ENCODE measurements at places on chromosomes 1 and 21. TPM values are rescaled to one million over a fixed set of nuclear protein-coding genes. Genes with fewer than 3 reads are reported as not detected.

- DNase-seq, result no peak
These were observed 498.0 kb downstream of the MATN1 start for GRCh38 chr1:30225357-30225756.

DNA sequence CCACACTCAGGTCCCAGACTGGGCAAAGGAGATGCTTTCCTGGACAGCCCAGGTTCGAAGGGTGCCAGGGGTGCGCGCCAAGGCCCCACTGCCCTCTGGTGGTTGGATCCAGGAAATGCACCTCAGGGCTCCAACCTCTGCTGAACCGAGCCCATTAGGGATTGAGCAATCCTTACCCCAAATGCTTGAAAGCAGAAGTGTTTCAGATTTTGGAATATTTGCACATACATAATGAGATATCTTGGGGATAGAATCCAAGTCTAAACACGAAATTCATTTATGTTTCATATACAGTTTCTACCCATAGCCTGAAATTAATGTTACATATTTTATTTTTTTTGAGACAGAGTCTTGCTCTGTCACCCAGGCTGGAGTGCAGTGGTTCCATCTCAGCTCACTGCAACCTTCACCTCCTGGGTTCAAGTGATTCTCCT, 57.4 kb downstream of the SLC9A1 start:
- DNase-seq, result peak; percentile 84

DNA sequence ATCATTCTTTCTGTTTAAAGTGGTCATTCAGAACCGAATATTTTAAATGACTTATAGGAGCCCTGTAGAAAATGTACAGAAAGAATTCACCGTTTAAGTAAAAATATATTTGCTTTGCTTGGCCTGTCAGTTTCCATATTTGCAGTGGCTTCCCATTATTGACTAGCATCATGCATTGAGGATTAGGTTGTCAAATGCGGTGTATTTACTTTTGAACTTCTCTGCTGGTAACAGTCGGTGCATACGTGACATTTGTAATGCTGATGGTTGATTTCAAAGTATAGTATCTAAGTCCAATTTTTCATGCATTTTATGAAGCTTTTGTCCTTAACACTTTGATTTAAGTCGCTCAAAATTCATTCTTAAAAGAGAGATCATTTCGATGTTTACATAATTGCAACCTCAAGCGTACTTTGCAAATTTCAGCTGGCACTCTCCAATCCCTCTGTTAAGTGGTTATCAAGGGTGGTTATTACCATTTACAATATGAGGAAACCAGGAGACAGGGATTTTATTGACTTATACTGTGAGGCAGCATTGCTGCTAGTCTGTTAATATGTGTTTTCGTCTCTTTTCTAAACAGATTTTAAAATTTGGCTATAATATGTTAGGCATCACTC, 201.6 kb downstream of the SDCCAG8 start:
- DNase-seq, result no peak

DNA sequence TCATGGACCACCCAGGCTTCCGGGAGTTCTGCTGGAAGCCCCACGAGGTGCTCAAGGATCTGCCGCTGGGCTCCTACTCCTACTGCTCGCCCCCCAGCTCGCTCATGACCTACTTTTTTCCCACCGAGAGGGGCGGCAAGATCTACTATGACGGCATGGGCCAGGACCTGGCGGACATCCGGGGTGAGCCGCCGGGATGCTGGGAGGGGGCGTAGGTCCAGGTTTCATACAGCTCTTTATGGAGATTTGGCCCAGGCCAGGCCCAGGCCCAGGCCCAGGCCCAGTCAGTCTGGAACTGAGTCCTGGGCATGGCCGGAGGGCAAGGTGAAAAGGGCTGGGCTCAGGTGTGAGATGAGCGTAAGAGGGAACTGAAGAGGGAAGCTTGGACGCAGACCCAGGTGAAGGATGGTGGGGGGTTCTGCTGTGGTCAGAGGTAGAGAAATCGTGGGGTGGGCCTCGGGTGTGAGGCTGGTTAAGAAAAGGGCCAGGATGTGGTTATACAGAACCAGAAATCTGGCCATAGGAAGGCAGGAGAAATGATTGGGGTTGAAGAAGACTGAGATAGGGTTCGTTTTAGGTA, 23.0 kb downstream of the DISP3 start:
- DNase-seq, result no peak

DNA sequence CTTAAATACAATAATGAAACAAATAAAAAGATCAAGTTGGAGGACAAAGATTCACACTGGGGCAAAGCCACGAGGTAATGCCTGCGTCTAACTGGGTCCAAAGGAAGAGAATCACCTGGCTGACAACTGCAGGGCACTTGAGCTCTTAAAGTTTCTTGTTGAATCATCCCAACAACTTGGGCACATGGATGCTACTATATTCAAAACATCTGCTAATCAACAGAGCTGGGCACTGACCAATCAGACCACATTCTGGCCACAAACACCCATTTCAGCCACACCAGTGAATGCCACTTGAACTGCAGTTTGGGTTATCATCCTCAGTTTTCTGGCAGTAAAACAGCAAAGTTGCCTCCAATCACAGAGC, 51.0 kb downstream of the ABCA4 start:
- no peak for DNase-seq

GRCh38 chr1:178962853-178963711, 62.6 kb upstream of the FAM20B start:
- no peak for DNase-seq

DNA sequence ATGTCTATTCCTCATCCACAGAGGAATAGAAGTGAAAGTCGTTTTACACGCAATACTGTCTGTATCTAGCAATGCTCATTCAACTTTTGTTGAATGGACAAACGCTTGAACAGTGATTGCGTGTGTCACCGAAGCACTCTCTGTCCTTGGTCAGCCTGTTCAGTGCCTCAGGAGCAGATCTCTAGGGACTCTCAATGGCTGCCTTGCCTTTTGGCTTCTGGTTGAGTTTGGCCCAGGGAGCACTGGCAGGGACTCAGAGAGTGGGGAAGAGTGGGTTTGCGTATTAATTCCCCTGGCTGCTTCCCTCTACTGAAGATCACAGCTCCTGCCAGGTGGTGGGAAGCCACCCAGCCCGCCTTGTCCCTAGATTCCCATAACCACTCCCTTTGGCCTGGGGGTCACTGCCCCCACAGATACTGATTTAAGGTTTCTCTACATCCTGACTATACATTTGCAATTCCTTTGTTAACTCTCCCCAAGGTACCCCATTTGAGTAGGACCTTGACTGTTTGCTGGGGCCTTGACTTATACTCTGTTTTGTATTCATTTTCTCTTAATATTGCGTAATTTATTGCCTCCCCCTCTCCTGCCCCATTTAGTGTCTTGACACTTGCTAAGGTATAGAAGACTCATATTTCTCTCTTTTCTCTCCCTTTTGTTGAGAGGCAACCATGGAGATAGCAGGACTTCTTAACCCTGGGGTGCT, 61.7 kb upstream of the USP24 start:
- no peak for DNase-seq

GRCh38 chr1:47416319-47417169, 459 bp downstream of the FOXE3 start:
- no peak for DNase-seq

GRCh38 chr1:145918992-145919939, 749 bp upstream of the PEX11B start:
- peak; percentile 72 for DNase-seq

DNA sequence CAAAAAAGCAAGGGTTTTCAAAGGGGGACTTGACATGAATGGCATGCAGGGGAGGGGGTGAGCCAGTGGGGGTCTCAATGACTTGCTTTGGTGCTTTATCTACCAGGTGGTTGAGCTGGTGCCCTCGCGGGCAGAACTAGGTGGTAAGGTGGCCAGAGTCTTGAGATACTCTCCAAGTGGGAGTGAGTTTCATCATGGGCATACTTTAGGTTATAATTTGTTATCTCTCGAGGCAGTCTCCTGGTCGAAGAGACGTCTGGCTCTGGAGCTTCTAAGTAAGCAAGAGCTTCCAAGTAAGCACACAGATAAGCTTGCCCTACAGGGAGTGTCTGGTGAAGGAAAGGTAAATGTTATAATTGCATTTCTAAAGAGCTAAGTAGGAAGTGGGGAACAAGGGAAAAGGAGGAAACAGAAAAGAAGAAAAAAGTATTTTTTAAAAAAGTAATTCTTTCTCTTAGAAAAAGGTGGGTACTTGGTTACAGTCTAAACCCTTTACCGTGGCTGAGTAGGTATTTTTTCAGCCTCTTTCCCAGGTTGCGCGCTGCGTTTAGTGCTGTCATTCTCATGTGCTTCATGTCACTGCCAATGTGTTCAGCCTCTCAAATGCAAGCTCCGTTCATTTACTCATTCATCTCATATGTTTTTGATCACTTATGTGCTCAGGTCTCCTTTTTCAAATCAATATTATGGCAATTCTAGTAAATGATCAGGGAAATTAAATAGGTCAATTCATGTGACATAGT, 31.6 kb upstream of the DNAJC6 start:
- DNase-seq, result no peak

GRCh38 chr1:150498342-150498741, 9.6 kb upstream of the ECM1 start:
- DNase-seq, result no peak

DNA sequence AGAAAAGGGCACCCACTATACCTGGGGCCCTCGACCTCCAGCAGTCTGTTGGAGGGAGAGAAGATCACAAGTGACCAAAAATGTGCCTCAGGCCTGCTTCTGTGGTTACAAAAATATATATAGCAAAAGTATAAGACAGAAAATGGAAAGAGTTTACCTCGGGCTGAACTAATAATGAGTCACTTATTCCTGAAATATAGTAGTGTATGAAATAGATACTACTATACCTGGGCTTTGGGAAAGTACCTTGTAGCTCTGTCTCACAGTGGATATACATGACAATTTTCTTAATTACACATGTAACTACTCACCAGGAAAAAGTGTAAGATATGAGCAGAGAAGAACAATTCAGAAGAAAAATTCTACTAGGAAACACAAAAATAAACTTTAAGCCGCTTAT, 7.3 kb upstream of the APCS start:
- no peak for DNase-seq

GRCh38 chr1:177568622-177569021, 397.9 kb downstream of the BRINP2 start:
- no peak for DNase-seq

DNA sequence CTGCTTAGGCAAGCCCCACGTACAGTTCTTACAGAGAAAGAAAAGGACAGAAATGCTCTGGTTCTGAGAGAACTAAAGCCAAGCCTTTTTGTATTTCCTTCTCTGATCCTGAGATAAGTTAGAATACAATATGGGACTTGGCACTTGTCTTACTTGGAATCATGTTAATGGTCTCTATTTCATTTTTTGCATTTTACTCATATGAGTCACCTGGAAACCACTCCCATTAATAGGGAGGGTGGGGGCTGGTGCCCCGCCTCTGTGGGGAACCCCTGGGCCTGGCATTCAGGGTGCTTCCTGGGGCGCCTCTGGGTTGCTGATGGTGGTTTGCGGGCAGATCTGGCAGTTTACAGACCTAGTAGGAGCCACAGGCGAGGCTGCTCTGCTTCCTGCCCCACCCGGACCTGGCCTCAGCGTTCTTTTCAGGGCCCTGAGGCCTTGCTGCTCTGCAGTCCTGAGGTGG, 26.7 kb downstream of the TSPAN2 start:
- DNase-seq, result peak; percentile 66

- no peak for DNase-seq
These were observed 15.8 kb downstream of the CD2 start for GRCh38 chr1:116769994-116770393.

DNA sequence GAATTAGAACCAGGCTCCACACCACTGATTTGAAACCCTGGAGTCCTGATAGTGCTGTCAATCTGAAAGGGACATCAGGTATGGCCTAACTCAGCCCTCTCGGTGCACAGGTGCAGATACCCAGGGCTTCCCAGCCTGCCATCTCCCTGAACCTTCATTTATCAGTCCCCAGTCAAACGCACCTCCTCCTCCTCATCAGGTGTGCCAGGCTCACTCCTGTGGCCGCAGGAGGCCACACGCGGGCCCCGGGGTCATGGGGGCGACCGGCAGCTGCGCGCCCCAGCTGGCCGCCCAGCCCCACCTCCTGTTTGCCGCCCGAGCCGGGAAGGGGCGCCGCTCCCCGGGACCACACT, 572 bp downstream of the FUCA1 start:
- DNase-seq, result no peak

DNA sequence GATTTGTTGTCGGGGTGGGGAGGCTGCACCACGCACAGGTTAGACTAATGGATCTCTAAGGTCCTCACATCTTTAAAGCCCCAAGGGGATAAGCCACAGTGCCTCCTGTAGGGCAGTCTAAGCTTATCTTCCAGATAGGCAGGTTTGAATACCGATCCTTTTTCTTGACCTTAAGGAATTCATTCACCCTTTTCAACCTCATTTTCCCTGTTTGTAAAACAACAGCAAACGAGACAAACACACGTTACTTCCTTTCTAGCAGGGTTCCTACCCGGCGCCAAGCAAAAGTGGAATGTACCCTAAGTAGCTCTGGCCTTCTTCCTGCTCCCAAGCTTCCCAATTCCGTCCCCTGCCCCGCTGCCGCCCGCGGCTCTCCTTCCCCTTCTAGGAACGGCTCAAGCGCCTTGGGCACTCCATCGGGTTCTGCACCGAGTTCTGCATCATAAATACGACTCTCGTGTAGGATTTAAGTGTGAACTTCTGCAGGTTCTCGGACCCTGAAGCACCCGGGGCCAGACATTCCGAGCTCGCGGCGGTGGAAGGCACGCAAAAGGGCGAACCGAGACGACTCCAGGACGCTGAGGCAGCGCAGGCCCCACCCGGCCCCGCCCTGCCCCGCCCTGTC, 548 bp upstream of the CDC20 start:
- DNase-seq, result peak; percentile 64

DNA sequence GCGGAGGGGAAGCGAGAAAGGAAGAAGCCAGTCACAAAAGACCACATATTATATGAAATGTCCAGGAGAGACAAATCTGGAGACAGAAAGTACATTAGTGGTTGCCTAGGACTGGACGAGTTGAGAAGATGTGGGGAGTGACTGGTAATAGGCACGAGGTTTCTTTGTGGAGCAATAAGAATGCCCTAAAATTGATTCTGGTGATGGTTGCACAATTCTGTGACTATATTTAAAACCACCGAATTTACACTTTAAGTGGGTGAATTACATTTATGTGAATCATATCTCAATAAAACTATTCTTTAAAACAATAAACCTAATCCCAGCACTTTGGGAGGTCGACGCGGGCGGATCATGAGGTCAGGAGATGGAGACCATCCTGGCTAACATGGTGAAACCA, 63.1 kb downstream of the ZNF281 start:
- no peak for DNase-seq

- no peak for DNase-seq
These were observed 1.3 kb upstream of the CD5L start for GRCh38 chr1:157842939-157843338.

GRCh38 chr1:43292679-43293078, 7.3 kb upstream of the C1orf210 start:
- no peak for DNase-seq

KRTAP12-3 gene
- not detected for total RNA-seq

HORMAD1 gene
- total RNA-seq, result 1.6 TPM

S100A9 gene
- 26.6 TPM for total RNA-seq

LRRC39 gene
- total RNA-seq, result 0.48 TPM

HSPA6 gene
- total RNA-seq, result 0.82 TPM

FABP3 gene
- 7.6 TPM for total RNA-seq

RCSD1 gene
- 6.1 TPM for total RNA-seq

MAP3K7CL gene
- total RNA-seq, result not detected

ETV3L gene
- total RNA-seq, result not detected

PTGS2 gene
- 7.3 TPM for total RNA-seq

HSF2BP gene
- total RNA-seq, result 0.82 TPM

KLHL20 gene
- total RNA-seq, result 16.3 TPM
